ENCODE measurements at places on chromosomes 13 and 19. TPM values are rescaled to one million over a fixed set of nuclear protein-coding genes. Genes with fewer than 3 reads are reported as not detected.
A peak's percentile ranks its signal among the peaks of the same experiment; 100 is the strongest.

DNA sequence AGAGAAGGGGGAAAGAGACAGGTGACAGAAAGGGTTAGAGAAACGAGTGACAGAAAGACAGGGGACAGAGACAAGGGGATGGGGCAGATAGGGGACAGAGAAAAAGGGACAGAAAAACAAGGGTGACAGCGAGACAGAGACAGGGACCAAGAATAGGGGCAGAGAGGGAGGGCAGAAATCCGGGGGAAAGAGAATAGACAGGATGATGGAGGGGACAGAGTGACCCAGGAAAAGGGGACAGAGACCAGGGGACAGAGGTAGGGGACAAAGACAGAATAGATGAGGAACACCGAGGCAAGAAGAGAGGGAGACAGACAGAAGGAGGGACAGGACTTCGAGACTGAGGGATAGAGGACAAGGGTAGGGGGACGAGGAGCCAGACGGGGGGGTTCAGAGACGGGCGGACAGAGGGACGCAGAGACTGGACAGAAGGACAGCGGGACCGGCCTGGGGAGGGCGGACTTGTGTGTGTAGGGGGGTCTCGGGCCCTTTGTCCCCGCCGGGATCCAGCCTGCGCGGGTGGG, 593 bp downstream of the CADM4 start:
- no peak for DNase-seq

- DNase-seq, result no peak
Measured at GRCh38 chr19:51296336-51297093, 14.9 kb upstream of the IGLON5 start.

GRCh38 chr19:48190288-48190884, 19.9 kb downstream of the ZSWIM9 start:
- DNase-seq, result peak; percentile 73

GRCh38 chr19:3369337-3370213, 3.2 kb downstream of the NFIC start:
- DNase-seq, result no peak

DNA sequence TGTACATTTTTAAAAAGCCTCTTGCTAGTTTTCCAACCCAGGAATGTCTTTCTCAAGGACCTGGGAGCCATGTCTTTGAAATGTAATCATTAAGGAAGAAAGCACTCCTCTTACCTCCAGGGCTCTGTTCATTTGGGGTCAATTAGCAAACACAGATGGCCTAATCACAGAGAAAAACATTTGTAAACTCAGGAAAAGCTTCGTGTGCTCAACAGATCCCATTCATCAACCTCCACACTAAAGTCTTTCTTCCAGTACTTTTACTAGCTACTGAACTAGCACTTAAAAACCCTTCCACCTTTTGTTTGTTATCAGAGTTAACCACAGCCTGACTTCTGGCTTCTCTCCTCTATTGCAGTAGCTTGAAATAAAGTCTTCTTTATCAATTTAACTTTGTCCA, 441.4 kb downstream of the PCDH20 start:
- no peak for DNase-seq

- DNase-seq, result no peak
Measured at GRCh38 chr19:52658595-52658994, 20.4 kb upstream of the ZNF83 start.

DNA sequence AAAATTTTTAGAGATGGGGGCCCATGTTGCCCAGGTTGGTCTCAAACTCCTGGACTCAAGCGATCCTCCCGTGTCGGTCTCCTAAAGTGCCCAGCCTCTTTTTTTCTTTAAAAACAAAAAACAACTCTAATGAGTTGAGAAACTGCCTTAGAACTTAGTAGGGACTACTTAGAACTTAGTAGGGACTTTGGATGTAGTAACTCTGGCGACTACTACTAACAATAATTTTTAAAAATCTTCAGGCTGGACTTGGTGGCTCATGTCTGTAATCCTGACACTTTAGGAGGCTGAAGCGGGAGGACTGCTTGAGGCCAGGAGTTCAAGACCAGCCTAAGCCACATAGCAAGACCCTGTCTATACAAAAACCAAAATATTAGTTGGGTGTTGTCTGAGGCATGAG, 515 bp upstream of the C19orf67 start:
- DNase-seq, result no peak

- no peak for DNase-seq
Measured at GRCh38 chr13:50587115-50587514, 256.4 kb downstream of the DLEU7 start.

- DNase-seq, result no peak
Measured at GRCh38 chr13:80251403-80251802, 89.5 kb downstream of the SPRY2 start.

- DNase-seq, result peak; percentile 51
Measured at GRCh38 chr19:35267353-35267817, 1.4 kb upstream of the USF2 start.

- DNase-seq, result no peak
Measured at GRCh38 chr19:47019431-47020041, at the start of gene NPAS1. NPAS1 (plus strand) TSS chr19:47019837; CDS start chr19:47021048, 1,211 bp downstream.

- DNase-seq, result no peak
Measured at GRCh38 chr19:1112268-1113029, 8.7 kb downstream of the GPX4 start.

DNA sequence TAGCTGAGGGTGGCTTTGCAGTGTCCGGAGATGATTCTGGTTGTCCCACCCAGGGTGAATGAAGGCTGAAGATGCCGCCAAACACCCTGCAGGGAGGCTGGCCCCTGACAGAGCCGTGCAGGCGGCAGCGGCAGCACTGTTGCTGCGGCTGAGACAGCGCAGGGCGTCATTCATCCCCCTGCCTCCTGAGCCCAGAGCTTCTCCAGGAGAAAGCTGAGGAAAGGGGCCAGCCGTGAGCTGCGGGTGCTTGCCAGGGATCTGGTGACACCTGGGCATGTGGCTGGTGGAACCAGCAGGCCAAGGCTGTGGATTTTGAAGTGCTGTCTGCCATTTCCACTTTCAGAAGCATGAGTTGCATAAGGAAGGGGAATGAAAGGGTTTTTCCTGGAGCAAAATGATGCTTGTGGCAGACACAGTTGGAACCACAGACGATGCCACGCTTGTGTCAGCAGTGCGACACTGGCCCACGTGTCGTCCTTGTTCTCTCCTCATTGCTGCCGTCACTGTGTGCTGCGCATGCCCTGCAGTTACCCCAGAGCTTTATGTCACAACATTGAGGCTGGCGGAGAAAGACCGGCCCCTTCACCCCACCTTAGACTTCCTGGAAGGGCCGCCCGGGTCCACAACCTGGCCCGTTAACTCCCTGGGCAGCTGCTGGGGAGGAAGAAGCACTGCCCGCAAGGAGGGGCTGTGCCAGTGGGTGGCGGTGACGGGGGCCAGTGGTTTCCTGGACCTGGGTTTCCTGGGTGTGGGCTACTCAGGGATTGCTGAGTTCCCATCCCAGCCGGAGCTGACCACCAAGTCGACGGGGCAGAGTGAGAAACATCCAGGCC, 22.7 kb downstream of the TFDP1 start:
- no peak for DNase-seq

- DNase-seq, result no peak
Measured at GRCh38 chr19:53991224-53992113, at the start of gene CACNG6. CACNG6 (plus strand) TSS chr19:53991637; CDS start chr19:53992878, 1,241 bp downstream.

- no peak for DNase-seq
Measured at GRCh38 chr13:101917833-101918661, 465.6 kb downstream of the ITGBL1 start.

DNA sequence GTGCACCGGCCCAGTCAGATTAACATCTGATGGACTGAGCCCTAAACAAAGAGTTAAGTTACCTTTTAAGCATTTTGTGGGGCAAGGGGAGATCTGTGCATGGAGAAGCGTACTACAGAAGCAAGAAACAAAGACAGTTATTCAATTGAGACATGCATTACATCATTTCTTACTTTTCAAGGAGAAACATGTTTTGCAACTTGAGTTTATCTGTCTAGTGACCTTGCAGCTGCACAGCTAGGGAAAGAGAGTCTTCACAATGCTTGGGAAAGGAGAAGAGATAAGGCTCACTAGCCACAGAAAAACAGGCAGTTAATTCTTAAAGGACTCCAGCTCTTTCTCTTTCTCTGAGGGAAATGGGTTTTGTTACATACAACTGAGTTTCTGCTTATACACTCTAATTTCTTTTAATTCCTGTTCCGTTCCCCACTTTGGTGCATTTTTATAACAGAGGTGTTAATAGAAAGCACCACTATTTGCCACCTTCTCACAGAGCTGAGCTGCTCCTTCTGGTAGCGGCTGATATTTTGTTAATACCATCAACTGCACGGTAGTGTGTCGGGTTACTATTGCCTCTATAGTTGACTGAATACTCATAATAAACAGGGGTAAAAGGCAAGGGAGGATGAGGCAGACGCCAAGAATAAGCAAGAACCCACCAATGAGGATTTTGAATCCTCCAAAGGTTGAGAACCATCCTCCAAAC, 55.9 kb downstream of the ZNF431 start:
- no peak for DNase-seq

- DNase-seq, result no peak
Measured at GRCh38 chr19:15288146-15288963, 44.0 kb downstream of the BRD4 start.

DNA sequence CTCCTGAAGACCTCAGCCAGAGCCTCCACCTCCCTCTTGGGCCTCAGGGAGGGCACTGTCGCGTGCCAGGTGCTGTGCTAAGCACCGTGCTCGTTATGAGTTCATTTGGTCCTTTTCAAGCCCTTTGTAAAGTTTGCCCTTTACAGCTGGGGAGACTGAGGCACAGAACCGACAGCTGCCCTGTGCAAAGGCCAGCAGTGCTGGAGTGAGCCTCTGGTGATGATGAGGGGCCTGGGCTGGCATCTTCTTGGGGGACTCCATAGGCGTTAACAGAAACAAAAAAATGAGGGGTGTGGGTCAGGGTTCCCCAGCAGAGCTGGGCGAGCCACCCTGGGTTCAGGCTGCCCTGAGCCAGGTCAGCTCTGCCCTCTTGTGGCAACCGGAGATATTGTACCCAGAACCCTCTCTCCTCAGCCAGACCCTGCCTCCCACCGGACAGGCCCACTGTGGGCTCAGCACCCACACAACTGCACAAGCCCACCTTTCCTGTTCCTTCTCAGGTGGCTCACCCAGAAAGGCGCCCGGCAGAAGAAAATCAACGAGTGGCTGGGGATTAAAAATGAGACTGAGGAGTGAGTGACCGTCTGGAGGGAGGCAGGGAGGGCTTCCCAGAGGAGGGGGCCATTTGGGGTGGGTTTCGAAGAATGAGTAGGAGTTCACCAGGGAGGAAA, 5.5 kb upstream of the IFI30 start:
- peak; percentile 75 for DNase-seq

- no peak for DNase-seq
Measured at GRCh38 chr13:25080773-25081172, 15.2 kb upstream of the PABPC3 start.

GRCh38 chr19:16836115-16837034, 7.2 kb downstream of the SIN3B start:
- DNase-seq, result peak; percentile 15

DNA sequence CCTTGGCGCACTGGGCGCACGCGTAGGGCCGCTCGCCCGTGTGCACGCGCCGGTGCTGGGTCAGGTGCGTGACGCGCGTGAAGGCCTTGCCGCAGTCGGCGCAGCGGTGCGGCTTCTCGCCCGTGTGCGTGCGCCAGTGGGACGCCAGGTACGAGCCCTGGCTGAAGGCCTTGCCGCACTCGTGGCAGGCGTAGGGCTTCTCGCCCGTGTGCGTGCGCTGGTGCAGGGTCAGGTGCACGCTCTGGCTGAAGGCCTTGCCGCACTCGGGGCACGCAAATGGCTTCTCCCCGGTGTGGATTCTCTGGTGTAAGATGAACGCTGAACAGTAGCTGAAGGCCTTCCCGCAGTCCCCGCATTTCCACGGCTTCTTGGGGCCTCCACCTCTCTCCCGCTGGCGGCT, 7.0 kb downstream of the ZNF835 start:
- no peak for DNase-seq

DNA sequence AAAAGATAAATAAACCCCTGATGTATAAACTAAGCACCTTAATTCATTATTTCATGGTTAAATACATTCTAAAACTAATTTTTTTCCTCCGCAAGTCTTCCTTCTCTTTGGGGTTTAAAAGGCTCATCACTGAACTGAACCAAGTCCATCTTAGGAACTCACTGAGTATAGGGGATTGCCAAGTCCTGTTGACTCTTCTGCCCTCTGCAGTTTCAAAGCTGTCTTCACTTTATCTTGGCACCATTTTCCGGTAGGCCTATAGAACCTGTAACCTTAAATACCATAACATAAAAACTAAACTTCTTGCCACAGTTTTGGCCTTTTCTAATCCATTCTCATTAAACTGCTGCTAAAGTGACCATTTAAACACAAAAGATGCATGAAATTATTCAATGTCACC, 66.5 kb upstream of the USPL1 start:
- no peak for DNase-seq

- peak; percentile 74 for DNase-seq
Measured at GRCh38 chr19:55179606-55180484, at the start of gene SYT5. SYT5 (minus strand) TSS chr19:55180289; CDS start chr19:55179041, 1,248 bp downstream.

DNA sequence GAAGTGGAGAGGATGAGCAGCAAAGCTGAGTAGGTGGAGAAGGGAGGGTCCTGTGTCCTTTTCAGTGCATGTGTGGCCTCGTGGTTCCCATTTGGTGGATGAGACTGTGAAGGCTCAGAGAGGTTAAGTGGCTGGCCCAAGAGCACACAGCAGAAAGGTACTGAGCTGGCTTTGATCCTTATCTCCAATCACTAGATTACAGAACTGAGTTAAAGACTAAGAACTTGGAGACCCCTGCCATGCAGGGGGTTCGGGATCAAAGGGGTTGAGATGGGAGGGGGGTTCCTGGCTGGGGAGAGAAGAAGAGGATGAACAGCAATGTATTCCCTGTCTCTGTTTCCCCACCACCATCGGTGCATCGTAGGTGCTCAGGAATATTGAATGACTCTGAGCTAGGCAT, 11.8 kb downstream of the CELF5 start:
- no peak for DNase-seq

- no peak for DNase-seq
Measured at GRCh38 chr19:49515767-49516166, 3.3 kb downstream of the FCGRT start.

DNA sequence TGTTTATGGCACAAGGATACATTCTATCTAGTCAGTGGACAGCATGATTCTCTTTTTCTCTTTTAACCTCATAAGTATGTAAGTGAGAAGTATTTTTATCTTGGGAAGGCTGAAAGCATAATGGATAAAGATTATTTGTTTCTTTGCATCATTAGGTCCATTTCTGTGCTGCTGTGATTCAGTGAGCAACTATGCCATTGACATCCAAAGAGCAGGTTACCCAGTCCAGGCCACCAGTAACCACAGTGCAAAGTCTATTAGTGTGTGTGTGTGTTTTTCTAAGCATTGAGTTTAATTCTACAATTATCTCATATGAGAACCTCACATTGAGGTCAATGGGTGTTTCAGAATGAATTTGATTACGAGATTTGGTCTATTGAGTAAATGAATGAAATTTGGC, 158.8 kb upstream of the DACH1 start:
- no peak for DNase-seq

Gene ZNF578
- total RNA-seq, result 0.56 TPM

Gene PLIN4
- not detected for total RNA-seq

Gene GRK1
- not detected for total RNA-seq

Gene DLEU7
- not detected for total RNA-seq

Gene SHISA2
- 0.17 TPM for total RNA-seq

Gene TRPC4
- not detected for total RNA-seq

Gene FREM2
- total RNA-seq, result not detected

Gene SHISA7
- total RNA-seq, result not detected

Gene HIF3A
- total RNA-seq, result not detected

Gene ZNF320
- total RNA-seq, result 5.4 TPM

Gene OVOL3
- total RNA-seq, result not detected

Gene LMTK3
- total RNA-seq, result 3.6 TPM
